ENCODE measurements at places on chromosomes 16 and 17. TPM values are rescaled to one million over a fixed set of nuclear protein-coding genes. Genes with fewer than 3 reads are reported as not detected.

DNA sequence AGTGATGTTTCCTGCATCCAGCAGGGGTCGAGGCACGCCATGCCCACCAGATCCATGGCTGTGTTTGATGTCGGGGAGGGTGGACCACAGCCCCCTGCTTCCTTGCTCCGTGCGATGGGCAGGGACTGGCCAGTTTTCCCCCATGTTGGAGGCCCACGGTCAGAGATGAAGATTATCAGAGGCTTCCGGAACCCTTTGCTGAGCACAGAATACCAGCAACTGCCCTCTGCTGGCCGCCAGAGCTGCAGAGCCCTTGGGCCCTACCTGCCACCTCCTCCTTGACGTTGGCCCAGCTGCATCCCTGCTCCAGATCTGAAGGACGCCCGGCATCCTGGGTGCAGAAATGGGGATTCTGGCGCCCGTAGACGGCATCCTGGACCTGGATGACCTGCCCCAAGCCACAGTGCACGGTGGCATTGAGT, 23.7 kb upstream of the BCO1 start:
- DNase-seq = no peak

SPATA22 gene
- total RNA-seq = not detected

EPN3 gene
- total RNA-seq = not detected

GRCh38 chr16:79264237-79265109, 336.1 kb downstream of the MAF start:
- no peak for DNase-seq

- DNase-seq = no peak
These were observed 260.0 kb downstream of the HAPSTR1 start for GRCh38 chr16:9351440-9351839.

DNA sequence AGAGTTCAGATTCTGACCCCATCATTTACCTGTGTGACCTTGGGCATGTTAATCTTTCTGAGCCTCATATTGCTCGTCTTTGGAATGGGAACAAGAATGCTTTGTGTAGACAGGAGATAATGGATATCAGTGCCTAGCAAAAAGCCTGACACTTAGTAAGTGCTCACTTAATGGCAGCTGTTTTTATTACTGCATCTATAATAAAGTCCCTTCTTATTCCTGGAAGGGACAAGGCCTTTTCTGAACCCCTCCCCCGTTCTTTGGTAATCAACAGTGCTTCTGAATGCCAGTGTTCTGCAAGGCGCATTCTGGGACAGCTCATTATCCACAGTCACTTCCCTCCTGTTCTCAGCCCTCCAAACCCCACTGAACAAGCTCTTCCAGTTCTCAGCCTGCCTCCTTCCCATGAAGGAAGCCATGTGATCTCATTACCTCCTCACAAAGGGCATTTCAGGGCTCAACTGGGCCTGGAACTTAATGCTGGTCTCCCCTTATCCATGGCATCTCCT, 25.1 kb upstream of the SUPT4H1 start:
- DNase-seq = no peak

DNA sequence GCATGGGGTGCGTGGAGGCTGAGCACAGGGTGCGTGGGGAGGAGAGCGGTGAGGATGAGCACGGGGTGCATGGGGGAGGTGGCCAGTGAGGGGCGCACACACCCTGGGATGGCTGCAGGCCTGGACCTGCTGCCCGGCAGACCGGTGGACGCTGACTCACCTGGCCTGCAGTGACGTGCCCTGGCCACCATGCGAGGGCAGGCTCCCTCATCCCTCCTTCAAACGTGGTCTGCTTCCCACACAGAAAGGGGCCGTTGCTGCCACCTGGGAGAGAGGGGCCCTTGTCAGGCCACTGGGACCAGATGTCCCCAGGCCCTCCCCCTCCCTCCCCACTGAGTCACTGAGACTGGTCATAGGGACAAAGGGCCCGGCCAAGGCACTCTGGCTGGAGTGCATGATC, 20.1 kb upstream of the APRT start:
- no peak for DNase-seq
